ENCODE measurements at places on chromosomes 12 and 14.

- DNase-seq: no peak
Measured at GRCh38 chr12:85956081-85956480, 82.0 kb downstream of the NTS start.

GRCh38 chr12:53047221-53048032 lies 2.4 kb upstream of the TNS2 start:
- DNase-seq: peak; percentile 61

DNA sequence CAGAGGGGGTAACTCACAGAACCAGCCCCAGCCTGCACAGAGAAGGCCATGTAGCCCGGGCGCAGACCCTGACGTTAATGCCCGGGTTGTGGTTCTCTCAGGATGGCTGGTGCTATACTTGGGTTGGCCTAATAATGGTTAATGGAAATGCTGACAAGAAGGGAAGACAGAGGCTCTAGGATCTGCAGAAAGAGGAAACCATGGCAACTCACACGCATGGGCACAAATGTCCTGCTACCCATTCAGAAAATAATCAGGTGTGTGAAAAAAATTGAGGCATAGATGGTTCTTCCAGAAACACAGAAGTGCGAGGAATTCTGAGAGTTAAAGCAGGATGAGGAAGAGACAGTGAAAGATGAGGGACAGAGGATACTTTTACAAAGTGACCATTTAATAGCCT lies 33.8 kb downstream of the APPL2 start:
- DNase-seq: no peak

GRCh38 chr12:69055706-69056105 lies 122.7 kb upstream of the CPM start:
- no peak for DNase-seq

GRCh38 chr14:106826833-106827369 lies 1300.5 kb downstream of the TMEM121 start:
- no peak for DNase-seq

DNA sequence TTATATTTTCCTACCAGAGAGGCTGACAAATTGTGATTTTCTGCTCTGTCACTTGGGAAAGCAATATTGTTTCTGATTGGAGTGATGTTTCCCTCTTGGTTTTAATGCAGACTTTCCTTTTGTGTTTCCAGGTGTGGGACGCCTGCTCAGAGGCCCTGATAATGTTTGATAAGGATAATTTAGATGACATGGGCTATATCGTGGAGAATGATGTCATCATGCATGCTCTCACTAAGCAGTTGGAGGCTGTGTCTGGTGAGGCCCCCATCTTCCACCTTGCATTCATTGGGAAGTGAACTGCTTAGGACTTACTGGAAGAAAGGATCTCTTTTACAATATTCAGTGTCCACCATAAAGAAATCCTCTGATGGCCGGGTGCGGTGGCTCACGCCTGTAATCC lies 5.6 kb downstream of the COQ6 start:
- no peak for DNase-seq

GRCh38 chr12:92064422-92064821 lies 81.2 kb downstream of the BTG1 start:
- no peak for DNase-seq

DNA sequence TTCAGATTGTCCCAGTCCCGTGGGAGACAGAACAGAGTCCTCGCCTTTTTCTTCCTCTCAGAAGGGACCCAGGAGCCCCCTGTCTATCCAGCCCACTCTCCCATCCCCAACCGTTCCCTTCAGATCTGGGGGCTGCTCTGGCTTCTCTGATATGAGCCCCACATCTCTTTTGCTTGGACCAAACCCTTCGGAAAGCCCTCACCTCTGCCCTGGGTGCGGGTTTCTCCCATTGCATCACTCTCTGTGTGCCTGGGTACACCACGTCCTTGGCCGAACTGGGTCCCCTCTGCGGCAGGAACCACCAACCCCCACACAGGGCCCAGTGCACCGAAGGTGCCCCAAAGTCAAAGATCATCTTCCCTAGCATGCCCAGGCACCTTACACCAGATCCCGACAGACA lies 87.8 kb downstream of the DICER1 start:
- DNase-seq: no peak

- peak; percentile 44 for DNase-seq
Measured at GRCh38 chr12:89862511-89863445, 154.1 kb upstream of the ATP2B1 start.

GRCh38 chr12:49631336-49631907 lies 8.1 kb downstream of the PRPF40B start:
- no peak for DNase-seq

DNA sequence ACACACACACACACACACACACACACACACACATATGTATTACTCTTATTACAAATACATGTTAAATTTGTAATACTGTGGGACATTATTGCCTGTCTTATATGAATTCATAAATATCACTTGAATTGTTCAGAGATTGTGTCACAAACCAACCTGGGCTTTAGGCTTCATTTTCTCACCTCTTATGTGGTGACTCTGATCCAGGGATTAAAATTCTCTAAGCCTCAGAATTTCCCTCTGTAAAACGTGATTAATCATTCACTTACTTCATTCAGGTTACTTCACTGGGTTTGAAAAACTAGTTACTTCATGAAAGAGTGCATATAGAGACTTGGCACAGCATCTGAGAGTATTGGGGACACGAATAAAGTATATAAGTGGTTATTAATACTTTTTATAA lies 240.3 kb upstream of the PDZRN4 start:
- no peak for DNase-seq

DNA sequence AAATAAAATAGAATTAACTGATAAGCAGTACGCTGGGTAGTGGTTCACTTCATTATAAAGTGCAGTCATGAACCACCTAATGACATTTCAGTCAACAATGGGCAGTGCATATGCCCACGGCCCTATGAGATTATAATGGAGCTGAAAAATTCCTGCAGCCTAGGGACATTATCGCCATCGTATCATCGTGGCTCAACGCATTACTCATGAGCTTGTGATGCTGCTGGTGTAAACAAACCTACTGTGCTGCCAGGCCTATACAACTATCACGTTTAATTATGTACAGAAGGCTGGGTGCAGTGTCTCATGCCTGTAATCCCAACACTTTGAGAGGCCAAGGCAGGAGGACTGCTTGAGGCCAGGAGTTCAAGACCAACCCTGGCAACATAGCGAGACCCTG lies 62.3 kb upstream of the TMEM263 start:
- DNase-seq: no peak

DNA sequence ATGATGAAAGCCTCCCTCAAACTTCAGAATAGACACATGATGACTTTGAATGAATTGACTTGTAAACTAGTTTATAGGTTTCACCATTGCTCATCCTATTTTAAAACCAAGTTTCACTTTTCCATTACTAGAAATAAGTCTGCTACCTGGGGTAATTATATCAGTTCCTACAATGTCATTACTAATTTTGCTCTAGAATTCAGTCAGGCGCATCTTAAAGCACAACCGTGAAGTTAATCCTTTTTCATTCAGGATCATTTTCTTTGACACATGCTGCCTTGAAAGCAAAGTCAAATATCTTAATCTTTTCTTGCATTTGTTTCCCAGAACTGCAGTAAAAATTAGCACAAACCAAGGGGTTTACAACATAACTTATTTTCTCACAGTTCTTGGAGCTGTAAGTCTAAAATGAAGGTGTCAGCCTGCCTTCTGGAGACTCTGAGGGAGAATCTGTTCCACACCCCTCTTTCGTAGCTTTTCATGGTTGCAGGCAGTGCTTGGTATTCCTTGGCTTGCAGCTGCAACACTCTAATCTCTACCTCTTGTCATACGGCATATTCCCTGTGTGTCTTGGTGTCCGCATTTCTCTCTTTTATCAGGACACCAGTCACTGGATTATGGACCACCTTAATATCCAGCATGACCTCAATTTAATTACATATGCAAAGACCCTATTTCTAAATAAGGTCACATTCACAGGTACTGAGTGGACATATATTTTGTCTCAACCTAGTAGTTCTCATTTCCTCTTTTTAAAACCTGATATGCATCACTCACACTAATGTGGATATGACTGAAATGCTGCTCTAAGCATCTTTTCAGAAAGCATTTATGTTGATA lies 114.3 kb upstream of the PDZRN4 start:
- DNase-seq: no peak

GRCh38 chr12:99658671-99659349 lies 11.3 kb downstream of the GARIN6 start:
- no peak for DNase-seq

DNA sequence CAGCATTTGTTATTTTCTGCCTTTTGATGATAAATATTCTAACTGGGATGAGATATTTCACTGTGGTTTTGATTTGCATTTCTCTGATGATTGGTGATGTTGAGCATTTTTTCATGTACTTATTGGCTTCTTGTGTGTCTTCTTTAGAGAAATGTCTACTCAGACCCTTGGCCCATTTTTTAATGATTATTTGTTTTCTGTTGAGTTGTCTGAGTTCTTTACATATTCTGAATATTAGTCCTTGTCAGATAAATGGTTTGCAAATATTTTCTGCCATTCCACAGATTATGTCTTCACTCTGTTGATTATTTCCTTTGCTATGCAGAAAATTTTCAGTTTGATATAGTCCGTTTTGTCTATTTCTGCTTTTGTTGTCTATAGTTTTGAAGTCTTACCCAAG lies 317.0 kb downstream of the CEP128 start:
- no peak for DNase-seq

DNA sequence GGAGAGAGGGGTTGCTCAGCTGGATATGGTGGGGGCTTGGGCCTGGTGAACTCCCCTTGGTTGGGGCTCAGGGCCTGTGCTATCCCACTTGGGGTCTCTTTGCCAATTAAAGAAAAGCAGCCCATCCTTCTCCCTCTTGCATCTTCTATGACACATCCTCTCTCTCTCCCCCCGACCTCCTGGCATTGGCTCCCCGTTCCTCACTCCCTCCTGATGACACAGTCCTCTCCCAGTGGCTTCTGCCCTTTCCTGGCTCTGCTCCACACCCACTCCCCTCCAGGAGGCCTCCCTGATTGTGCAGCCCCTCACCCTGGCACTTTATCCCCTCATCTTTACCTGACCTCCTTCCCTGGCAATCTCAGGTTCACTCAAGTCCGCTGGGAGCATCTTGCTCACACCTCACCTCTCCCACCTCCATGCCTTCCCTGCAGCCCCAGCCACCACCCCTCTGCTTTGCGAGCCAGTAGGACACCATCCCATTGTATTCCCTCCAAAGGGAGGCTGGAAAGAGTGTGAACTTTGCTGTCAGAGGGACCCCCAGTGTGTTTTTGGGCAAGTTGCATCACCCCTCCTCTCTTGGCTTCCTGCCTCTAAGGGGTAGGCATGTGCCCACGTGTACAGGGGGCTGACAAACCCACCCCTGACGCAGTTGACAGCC lies 10.7 kb downstream of the KRT80 start:
- no peak for DNase-seq

- no peak for DNase-seq
Measured at GRCh38 chr14:101195309-101195901, 291.9 kb upstream of the RTL1 start.

GRCh38 chr12:116595186-116595585 lies 36.0 kb downstream of the MAP1LC3B2 start:
- no peak for DNase-seq

Measured in stimulated activated CD4-positive, alpha-beta T cell treated with anti-CD3 and anti-CD28 coated beads, Interleukin-4, amount 100 ng/mL, for 24 hours (primary cell).